Activated naive CD8-positive, alpha-beta T cell treated with anti-CD3 and anti-CD28 coated beads, Interleukin-2, amount 50 U/mL, for 24 hours (primary cell): ENCODE measurements at places on chromosomes 16 and 17.
A peak's percentile ranks its signal among the peaks of the same experiment; 100 is the strongest.

- DNase-seq = no peak
- H3K36me3 ChIP-seq = no peaks in the 10 kb centered on the region
- no peaks in the 10 kb centered on the region for H3K4me1 ChIP-seq
- H3K27ac ChIP-seq = no peak overlapping the region
Observed at GRCh38 chr16:85185303-85186100, 73.2 kb upstream of the CIBAR2 start.

GRCh38 chr16:79188739-79189122 is 411.8 kb downstream of the MAF start:
- peaks cover 13% of the 10 kb centered on the region for H3K4me1 ChIP-seq
- peaks cover 3% of the 10 kb centered on the region for H3K27me3 ChIP-seq
- no peak overlapping the region for H3K4me3 ChIP-seq
- peaks cover 2% of the 10 kb centered on the region for H3K36me3 ChIP-seq

- H3K4me3 ChIP-seq = no peak overlapping the region
- H3K27ac ChIP-seq = no peak overlapping the region
- no peak for DNase-seq
Observed at GRCh38 chr17:17605729-17606088, 14.2 kb upstream of the PEMT start.

DNA sequence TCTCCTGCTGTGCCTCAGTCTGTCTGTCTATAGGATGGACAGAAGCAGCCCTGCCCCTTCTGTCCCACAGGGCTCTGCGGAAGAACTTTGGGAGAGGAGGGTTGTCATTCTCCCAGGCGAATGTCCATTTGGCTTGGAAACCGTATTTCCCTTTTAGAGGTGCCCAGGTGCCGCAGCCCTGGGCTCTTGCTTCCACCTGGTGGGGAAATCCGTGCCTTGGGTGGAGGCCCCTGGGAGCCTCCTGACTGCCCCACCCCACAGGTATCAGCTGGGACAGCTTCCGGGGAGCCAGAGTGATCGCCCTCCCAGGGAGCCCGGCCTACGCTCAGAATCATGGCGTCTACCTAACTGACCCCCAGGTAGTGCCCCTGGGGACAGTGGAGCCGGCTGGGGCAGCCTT is 12.7 kb downstream of the FCSK start:
- no peaks in the 10 kb centered on the region for H3K4me1 ChIP-seq
- H3K4me3 ChIP-seq = no peak overlapping the region
- H3K27me3 ChIP-seq = no peaks in the 10 kb centered on the region
- no peak overlapping the region for H3K27ac ChIP-seq

- no peak overlapping the region for H3K4me3 ChIP-seq
- peak overlapping the region; percentile 38 for H3K27ac ChIP-seq
- peaks cover 3% of the 10 kb centered on the region for H3K36me3 ChIP-seq
- no peaks in the 10 kb centered on the region for H3K27me3 ChIP-seq
- DNase-seq = no peak
- H3K4me1 ChIP-seq = peaks cover 57% of the 10 kb centered on the region
Observed at GRCh38 chr17:77109764-77110359, 30.9 kb upstream of the SEC14L1 start.

- no peaks in the 10 kb centered on the region for H3K27me3 ChIP-seq
- H3K27ac ChIP-seq = peak overlapping the region; percentile 18
Observed at GRCh38 chr16:81095653-81095952, 592 bp downstream of the GCSH start.

DNA sequence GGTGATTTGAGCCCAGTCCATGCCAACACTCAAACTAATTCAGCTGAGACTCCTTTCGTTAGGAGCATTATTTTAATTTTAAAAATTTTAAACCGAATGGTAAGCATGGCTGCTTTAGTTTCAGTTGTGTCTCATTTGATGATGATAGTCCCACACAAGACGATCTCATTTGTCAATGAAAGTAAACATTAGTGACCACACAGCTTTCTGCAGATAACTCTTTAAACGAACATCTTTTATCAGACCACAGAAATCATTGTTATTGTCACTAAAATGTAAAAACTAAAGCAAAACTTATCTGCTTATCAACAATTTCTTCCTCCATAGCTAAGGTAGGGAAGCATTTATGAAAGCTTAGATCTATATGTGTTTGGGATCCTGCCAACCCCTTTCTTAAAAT is 382.2 kb downstream of the ZFHX3 start:
- H3K4me3 ChIP-seq = peak overlapping the region; percentile 100
- H3K27ac ChIP-seq = peak overlapping the region; percentile 98
- peaks cover 9% of the 10 kb centered on the region for H3K4me1 ChIP-seq
- H3K27me3 ChIP-seq = peaks cover 3% of the 10 kb centered on the region
- DNase-seq = no peak

DNA sequence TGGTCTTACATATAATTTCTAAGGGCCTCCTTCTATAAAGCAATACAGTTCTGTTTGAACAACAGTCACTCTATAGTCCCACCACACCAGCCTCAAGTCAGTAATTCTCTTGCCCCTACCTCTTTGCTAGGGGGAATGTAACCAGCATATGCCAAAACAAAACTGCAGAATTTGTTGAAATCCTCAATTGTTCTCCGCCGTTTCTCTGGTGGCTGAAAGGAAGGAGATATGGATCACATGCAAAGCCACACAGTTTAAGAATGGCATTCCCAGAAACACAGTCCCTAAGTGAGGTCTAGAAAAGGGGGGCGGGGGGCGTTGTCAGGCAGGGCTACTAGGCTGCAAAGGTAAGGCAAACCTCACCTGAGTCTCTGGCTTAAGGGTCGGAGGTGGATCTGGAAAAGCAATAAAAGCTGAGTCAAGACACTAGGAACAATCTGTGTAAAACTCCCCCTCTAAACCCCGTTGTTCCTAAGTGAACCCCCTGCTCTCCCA is 1.9 kb downstream of the PHF23 start:
- DNase-seq = no peak
- peaks cover 39% of the 10 kb centered on the region for H3K36me3 ChIP-seq
- peaks cover 71% of the 10 kb centered on the region for H3K4me1 ChIP-seq
- H3K4me3 ChIP-seq = peak overlapping the region; percentile 88

DNA sequence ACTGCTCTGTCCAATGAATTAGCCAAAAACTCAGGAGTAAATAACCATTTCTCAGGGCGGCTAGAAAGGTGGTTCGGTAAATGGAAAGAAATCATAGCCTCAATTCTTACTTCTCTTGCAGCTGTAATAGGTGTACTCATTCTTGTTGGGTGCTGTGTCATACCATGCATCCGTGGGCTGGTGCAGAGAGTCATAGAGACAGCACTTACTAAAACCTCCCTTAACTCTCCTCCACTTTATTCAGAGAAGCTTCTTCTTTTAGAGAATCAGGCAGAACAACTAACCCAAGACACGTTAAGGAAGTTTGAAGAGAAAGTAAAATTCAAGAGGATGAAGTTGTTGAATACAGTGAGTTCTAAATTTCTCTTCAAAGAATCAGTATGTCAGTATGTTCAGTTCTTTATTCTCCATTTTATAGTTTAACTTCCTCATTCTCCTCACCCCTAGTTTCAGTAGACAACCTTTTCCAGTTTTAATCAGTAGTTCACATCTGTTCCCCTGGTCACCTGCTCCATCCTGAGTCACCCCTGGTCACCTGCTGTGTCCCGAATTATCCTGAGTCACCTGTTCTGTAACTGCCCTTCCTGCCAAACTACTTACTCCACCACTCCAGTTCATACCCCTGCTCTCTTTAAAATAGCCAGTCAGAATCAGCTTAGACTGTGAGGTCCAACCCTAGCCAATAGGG is 85.9 kb downstream of the EMP2 start:
- H3K27me3 ChIP-seq = no peaks in the 10 kb centered on the region
- no peak for DNase-seq
- no peaks in the 10 kb centered on the region for H3K4me1 ChIP-seq
- H3K36me3 ChIP-seq = no peaks in the 10 kb centered on the region
- H3K4me3 ChIP-seq = no peak overlapping the region

GRCh38 chr16:79421126-79421525 is 179.4 kb downstream of the MAF start:
- no peak overlapping the region for H3K4me3 ChIP-seq
- no peaks in the 10 kb centered on the region for H3K36me3 ChIP-seq
- H3K27me3 ChIP-seq = no peaks in the 10 kb centered on the region
- DNase-seq = no peak

- peaks cover 8% of the 10 kb centered on the region for H3K36me3 ChIP-seq
- no peak for DNase-seq
- peaks cover 2% of the 10 kb centered on the region for H3K4me1 ChIP-seq
- H3K4me3 ChIP-seq = no peak overlapping the region
- no peaks in the 10 kb centered on the region for H3K27me3 ChIP-seq
- no peak overlapping the region for H3K27ac ChIP-seq
Observed at GRCh38 chr17:80918731-80919130, 72.9 kb upstream of the CHMP6 start.

DNA sequence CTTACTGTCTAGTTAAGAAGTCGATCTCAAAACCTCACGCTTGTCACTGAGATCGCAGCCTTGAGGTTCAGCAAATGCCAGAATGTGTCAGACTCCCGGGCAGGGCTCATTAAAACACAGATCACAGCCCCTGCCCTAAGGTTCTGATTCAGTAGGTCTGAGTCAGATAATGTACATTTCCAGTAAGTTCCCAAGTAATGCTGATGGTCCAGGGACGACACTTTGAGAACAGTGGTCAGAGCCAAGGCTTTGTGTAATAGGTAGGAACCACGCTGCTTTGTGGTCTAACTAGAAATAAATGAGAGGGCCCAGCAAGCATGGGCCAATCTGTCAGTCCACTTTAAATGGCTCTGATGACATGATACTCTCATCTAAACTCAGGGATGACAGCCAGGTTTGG is 228.6 kb downstream of the ZFHX3 start:
- H3K4me3 ChIP-seq = no peak overlapping the region
- H3K27ac ChIP-seq = no peak overlapping the region
- H3K4me1 ChIP-seq = peaks cover 3% of the 10 kb centered on the region
- no peaks in the 10 kb centered on the region for H3K36me3 ChIP-seq
- no peaks in the 10 kb centered on the region for H3K27me3 ChIP-seq

DNA sequence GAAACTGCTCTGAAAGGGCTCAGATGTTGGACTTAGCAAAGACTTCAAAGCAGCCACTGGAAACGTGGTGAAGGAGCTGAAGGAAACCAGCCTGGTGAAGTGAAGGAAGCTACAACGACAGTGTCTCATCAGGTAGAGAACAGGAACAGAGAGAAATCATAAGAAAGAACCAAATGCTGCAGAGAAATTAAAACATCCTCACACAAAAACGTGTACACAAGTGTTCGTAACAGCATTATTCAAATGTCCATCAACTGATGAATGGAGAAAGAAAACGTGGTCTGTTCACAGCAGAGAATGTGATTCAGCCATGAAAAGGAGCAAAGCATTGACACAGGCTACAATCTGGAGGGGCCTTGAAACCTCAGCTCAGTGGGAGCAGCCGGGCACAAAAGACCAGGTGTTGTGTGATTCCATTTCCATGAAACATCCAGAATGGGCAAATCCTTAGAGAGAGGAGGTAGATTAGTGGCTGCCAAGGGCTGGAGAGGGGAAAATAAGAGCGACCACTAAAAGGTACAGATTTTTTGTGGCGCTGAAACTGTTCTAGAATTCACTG is 26.9 kb downstream of the IFT140 start:
- H3K27ac ChIP-seq = no peak overlapping the region
- H3K4me1 ChIP-seq = no peaks in the 10 kb centered on the region
- no peak overlapping the region for H3K4me3 ChIP-seq

GRCh38 chr17:80885947-80886582 is 105.6 kb upstream of the CHMP6 start:
- peaks cover 50% of the 10 kb centered on the region for H3K36me3 ChIP-seq
- H3K27ac ChIP-seq = no peak overlapping the region
- peaks cover 22% of the 10 kb centered on the region for H3K4me1 ChIP-seq
- no peak overlapping the region for H3K4me3 ChIP-seq

- no peak overlapping the region for H3K4me3 ChIP-seq
- no peak for DNase-seq
- no peaks in the 10 kb centered on the region for H3K27me3 ChIP-seq
- peaks cover 32% of the 10 kb centered on the region for H3K4me1 ChIP-seq
Observed at GRCh38 chr16:11164482-11165270, 91.3 kb downstream of the SOCS1 start.

DNA sequence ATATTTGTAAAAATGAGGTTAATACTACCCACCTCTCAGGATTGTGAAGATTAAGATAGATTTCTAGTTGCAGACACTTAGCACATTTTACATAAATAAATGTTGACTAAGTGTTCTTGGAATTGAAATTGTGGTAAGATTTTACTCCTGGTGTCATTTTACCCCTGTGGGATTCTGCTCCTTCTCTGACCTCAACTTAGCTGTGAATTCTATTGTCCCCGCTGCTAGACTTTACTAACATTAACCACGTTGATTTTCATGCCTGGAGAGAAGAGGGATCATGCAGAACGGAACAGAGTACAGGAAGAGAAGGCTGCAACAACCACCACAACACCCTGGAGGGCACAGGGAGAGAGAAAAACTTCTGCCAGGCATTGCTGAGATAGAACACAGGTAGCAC is 2.1 kb upstream of the TOM1L1 start:
- H3K27me3 ChIP-seq = peaks cover 45% of the 10 kb centered on the region
- no peak overlapping the region for H3K27ac ChIP-seq
- H3K4me1 ChIP-seq = peaks cover 6% of the 10 kb centered on the region
- H3K4me3 ChIP-seq = no peak overlapping the region
- no peak for DNase-seq

- no peak overlapping the region for H3K4me3 ChIP-seq
- no peaks in the 10 kb centered on the region for H3K27me3 ChIP-seq
- peaks cover 8% of the 10 kb centered on the region for H3K36me3 ChIP-seq
- H3K4me1 ChIP-seq = peaks cover 43% of the 10 kb centered on the region
- H3K27ac ChIP-seq = no peak overlapping the region
Observed at GRCh38 chr16:3842994-3843393, 37.5 kb downstream of the CREBBP start.

DNA sequence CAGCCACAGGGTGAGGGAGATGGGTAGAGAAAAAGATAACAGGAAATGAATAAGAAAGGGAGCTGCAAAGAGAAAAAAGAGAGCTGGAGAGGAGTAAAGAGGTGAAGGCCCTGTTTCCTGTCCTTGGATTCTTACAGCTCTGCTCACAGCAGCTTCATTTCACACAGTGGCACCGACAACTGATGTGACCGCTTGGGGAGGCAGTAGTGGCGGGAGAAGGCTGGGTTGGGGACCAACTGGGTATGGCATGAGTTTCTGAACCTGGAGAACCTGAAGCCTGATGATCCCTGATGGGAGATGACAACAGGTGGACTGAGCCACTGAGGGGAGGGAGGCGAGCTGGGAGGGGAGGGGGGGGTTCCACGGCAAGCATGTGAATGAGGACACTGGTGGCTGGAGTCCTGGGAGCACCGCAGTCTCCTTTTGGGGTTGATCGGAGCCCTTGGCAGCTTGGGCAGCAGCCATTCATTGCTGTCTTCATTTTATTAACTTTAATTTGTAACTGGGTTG is 34.3 kb upstream of the TOB1 start:
- no peaks in the 10 kb centered on the region for H3K36me3 ChIP-seq
- no peak overlapping the region for H3K4me3 ChIP-seq
- H3K27me3 ChIP-seq = no peaks in the 10 kb centered on the region
- peaks cover 30% of the 10 kb centered on the region for H3K4me1 ChIP-seq

GRCh38 chr16:138049-138417 is 440 bp downstream of the NPRL3 start:
- H3K36me3 ChIP-seq = peaks cover 11% of the 10 kb centered on the region
- H3K27me3 ChIP-seq = no peaks in the 10 kb centered on the region
- H3K4me1 ChIP-seq = peaks cover 24% of the 10 kb centered on the region

- H3K36me3 ChIP-seq = no peaks in the 10 kb centered on the region
- no peaks in the 10 kb centered on the region for H3K27me3 ChIP-seq
- no peak overlapping the region for H3K4me3 ChIP-seq
- H3K4me1 ChIP-seq = peaks cover 7% of the 10 kb centered on the region
- H3K27ac ChIP-seq = no peak overlapping the region
Observed at GRCh38 chr17:82710499-82711232, 5.8 kb upstream of the FN3KRP start.

GRCh38 chr16:88539261-88539651 is 30.9 kb upstream of the ZC3H18 start:
- H3K27ac ChIP-seq = no peak overlapping the region
- peaks cover 7% of the 10 kb centered on the region for H3K36me3 ChIP-seq
- no peaks in the 10 kb centered on the region for H3K27me3 ChIP-seq

- no peaks in the 10 kb centered on the region for H3K27me3 ChIP-seq
- H3K4me1 ChIP-seq = peaks cover 27% of the 10 kb centered on the region
- no peak overlapping the region for H3K4me3 ChIP-seq
Observed at GRCh38 chr17:59154292-59154720, 680 bp downstream of the SKA2 start.
